ENCODE measurements at places on chromosomes 7 and 10. TPM values are rescaled to one million over a fixed set of nuclear protein-coding genes. Genes with fewer than 3 reads are reported as not detected.

The NUTM2E gene
- polyA plus RNA-seq: 0.13 TPM

The TET1 gene
- polyA plus RNA-seq: 3.2 TPM

The KLLN gene
- 0.50 TPM for polyA plus RNA-seq

The VAX1 gene
- polyA plus RNA-seq: not detected

The PTPN20 gene
- polyA plus RNA-seq: not detected

The CFAP69 gene
- polyA plus RNA-seq: 1.7 TPM

The GPR37 gene
- polyA plus RNA-seq: 4.7 TPM

The STAM gene
- polyA plus RNA-seq: 16.7 TPM

The MYOF gene
- 16.6 TPM for polyA plus RNA-seq

The LIPN gene
- not detected for polyA plus RNA-seq

The RNLS gene
- polyA plus RNA-seq: 12.8 TPM

The ABHD11 gene
- 90.9 TPM for polyA plus RNA-seq

The PON1 gene
- polyA plus RNA-seq: 42.2 TPM

The CPED1 gene
- 10.1 TPM for polyA plus RNA-seq

The PTPN12 gene
- 16.4 TPM for polyA plus RNA-seq

The FGF8 gene
- not detected for polyA plus RNA-seq
